ENCODE measurements at places on chromosomes 11 and 22.

- DNase-seq = no peak
These were observed 54.4 kb downstream of the GRAMD1B start for GRCh38 chr11:123484448-123484847.

- DNase-seq = no peak
These were observed 32.5 kb downstream of the SYT13 start for GRCh38 chr11:45253640-45254039.

- DNase-seq = no peak
These were observed 21.5 kb downstream of the OTUB1 start for GRCh38 chr11:64007629-64008282.

- no peak for DNase-seq
These were observed 9.2 kb downstream of the CRTAM start for GRCh38 chr11:122847466-122847865.

DNA sequence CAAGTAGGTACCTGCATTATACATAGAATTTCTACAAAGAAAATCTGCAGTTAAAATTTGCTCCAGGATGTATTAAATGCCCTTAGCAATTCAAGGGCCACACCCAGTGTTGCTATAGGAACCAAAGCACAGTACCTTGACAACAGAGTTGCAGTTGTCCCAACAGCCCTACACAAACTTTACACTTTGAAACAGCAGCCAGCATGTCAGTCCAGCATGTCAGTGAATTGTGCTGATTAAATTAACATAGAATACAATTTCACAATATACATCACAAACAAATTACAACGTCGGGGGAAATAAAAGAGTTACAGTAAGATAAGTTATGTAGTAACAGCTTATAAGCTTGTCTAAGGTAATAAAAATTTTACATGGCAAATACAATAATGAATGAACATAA, 389.2 kb downstream of the SOX6 start:
- DNase-seq = peak; percentile 5

DNA sequence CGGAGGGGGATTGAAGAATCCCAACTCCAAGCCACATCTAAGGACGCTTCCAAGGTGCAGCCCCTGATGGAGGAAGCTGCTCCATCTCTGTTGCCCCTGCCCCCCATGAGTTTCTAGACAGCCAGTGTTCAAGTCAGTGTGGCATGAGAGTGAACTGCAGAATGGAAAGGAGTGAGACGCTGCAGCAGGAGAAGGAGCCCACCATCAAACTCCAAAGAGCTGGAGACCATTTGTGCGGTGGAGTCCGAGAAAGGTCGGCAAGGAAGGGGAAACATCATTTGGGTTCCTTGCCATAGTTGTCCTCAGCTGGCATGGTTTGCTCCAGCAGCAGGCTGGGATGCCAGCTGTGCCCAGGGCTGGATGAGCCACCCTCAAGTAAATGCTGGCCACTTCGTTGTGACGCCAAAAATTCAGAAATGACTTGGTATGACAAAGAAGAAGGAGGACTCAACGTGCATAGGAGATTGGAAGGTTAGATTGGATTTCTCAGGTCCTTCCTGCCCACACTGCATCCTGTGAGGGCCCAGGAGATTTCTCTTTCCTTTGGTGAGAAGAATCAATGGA, 16.4 kb downstream of the APOL2 start:
- no peak for DNase-seq

DNA sequence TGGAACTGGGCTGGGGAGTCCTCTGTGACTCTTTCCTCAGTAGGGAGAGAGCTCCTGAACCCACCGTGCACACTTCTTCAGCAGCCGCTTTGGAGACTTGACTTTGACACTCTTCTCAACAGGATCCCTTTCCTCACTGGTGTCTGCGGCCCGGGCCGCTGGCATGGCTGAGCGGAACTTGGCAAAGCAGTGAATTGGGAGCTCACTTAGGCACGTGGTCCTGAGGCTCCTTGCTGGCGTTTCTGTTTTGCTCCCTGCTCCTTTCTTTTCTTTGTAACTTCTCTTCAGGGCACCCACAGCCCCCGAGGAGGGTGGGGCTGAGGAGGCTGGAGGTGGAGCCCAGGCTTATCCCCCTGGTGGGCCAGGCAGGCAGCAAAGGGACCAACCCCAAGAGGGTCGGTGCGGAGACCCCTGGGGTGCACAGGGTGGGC, 8.4 kb upstream of the KCNQ1OT1 start:
- no peak for DNase-seq

DNA sequence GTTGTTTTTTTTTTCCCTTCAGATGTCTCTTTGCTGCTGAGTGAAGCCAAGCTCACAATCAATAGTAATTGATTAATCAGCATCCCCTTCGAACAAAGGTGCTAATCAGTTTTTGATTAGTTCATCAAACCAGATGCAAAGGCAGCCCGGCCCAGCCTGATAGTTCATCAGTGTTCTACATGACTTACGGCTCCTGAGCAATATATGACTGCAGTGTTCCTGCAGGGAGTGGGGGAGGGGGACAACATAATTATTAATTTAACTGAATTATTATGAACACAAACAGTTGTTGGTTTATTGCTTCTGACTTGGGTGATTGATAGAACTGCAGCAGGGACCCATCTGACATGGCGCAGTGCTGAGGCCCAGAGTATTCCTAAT, 315.3 kb downstream of the CADM1 start:
- no peak for DNase-seq
